Activated CD8-positive, alpha-beta T cell treated with anti-CD3 and anti-CD28 coated beads, Interleukin-2, amount 10 ng/mL, durations not matched to agents 7 days and 5 days (primary cell): ENCODE measurements at places on chromosomes 4 and X. TPM values are rescaled to one million over a fixed set of nuclear protein-coding genes. Genes with fewer than 3 reads are reported as not detected.

- H3K4me3 ChIP-seq = no peak overlapping the region
- peaks cover 7% of the 10 kb centered on the region for H3K4me1 ChIP-seq
- no peaks in the 10 kb centered on the region for H3K27me3 ChIP-seq
- H3K27ac ChIP-seq = no peak overlapping the region
- no peak for DNase-seq
Measured at GRCh38 chrX:8988446-8988845, 45.5 kb downstream of the FAM9B start.

- DNase-seq = no peak
- H3K27ac ChIP-seq = no peak overlapping the region
- H3K4me1 ChIP-seq = peaks cover 41% of the 10 kb centered on the region
- no peak overlapping the region for H3K4me3 ChIP-seq
- peaks cover 48% of the 10 kb centered on the region for H3K36me3 ChIP-seq
Measured at GRCh38 chr4:102553982-102554381, 52.8 kb downstream of the NFKB1 start.

DNA sequence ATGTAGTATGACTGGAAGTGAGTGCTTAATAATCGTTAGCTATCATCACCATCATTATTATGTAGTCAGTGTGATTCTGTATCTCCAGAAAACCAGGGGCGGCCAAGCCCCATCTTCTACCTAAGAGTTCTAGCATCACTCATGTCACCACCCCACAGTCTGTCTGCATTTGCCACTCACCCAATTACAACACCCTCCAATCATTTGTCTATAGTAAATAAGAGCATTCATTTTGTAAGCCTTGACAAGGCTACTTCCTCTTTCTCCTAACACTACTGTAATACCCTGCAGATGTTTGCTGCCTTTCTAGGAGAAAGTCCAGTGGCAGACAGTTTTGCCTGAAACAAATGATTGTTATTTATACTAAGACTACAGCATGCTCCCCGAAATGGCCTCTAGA lies 15.8 kb upstream of the IL21 start:
- peaks cover 3% of the 10 kb centered on the region for H3K4me1 ChIP-seq
- H3K4me3 ChIP-seq = no peak overlapping the region
- H3K27me3 ChIP-seq = peaks cover 7% of the 10 kb centered on the region
- H3K27ac ChIP-seq = no peak overlapping the region
- H3K36me3 ChIP-seq = no peaks in the 10 kb centered on the region

DNA sequence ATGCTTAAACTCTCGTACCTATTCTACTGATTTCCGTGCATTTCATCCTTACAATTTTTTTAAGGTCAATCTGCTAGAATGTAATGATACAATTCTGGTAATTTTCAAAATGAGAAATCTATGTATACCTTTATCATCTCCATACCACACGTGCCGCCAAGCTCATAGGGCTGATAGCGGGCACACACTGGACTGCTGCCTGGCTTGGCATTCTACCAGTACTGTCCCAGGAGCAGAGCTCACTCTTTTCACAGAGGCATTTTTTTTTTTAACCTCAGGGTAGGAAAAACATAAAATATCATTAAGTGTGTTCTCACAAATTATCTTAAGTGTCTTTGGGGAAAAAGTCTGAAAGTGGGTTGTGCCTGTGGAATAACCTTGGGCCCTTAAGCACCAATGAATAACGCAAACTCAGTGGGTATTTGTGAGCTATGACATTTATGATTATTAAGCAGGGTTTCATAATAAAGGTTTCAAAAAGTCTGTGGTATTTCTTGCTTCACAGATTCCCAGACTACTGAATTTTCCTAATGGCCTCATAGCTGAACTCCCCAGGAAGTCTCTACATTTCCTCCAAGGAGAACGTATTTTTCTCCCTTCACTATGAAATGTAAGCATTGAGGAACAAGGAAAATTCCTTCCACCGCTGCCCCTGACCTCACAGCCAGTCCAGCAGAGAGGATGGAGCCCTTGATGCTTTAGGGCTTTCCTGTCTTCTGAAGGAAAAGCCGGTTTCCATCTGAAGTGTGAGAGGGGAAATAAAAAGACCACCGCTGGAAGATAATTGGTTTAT lies 125.2 kb downstream of the ELOVL6 start:
- peaks cover 3% of the 10 kb centered on the region for H3K4me1 ChIP-seq
- H3K4me3 ChIP-seq = no peak overlapping the region
- no peaks in the 10 kb centered on the region for H3K27me3 ChIP-seq
- no peak overlapping the region for H3K27ac ChIP-seq
- peaks cover 9% of the 10 kb centered on the region for H3K36me3 ChIP-seq
- no peak for DNase-seq

- no peak overlapping the region for H3K27ac ChIP-seq
- no peaks in the 10 kb centered on the region for H3K4me1 ChIP-seq
- no peak for DNase-seq
- no peaks in the 10 kb centered on the region for H3K36me3 ChIP-seq
- no peaks in the 10 kb centered on the region for H3K27me3 ChIP-seq
- no peak overlapping the region for H3K4me3 ChIP-seq
Measured at GRCh38 chrX:23248187-23248586, 86.5 kb upstream of the PTCHD1 start.

The CXCL6 gene
- total RNA-seq = not detected

The DAPP1 gene
- total RNA-seq = 16.7 TPM

The RNF150 gene
- total RNA-seq = not detected

The PNCK gene
- 0.16 TPM for total RNA-seq

The C4orf50 gene
- total RNA-seq = 0.24 TPM

The TCEAL5 gene
- not detected for total RNA-seq

The H2BW2 gene
- total RNA-seq = not detected

The CENPVL1 gene
- total RNA-seq = not detected
